ENCODE measurements at places on chromosomes 6 and 20. TPM values are rescaled to one million over a fixed set of nuclear protein-coding genes. Genes with fewer than 3 reads are reported as not detected.

DNA sequence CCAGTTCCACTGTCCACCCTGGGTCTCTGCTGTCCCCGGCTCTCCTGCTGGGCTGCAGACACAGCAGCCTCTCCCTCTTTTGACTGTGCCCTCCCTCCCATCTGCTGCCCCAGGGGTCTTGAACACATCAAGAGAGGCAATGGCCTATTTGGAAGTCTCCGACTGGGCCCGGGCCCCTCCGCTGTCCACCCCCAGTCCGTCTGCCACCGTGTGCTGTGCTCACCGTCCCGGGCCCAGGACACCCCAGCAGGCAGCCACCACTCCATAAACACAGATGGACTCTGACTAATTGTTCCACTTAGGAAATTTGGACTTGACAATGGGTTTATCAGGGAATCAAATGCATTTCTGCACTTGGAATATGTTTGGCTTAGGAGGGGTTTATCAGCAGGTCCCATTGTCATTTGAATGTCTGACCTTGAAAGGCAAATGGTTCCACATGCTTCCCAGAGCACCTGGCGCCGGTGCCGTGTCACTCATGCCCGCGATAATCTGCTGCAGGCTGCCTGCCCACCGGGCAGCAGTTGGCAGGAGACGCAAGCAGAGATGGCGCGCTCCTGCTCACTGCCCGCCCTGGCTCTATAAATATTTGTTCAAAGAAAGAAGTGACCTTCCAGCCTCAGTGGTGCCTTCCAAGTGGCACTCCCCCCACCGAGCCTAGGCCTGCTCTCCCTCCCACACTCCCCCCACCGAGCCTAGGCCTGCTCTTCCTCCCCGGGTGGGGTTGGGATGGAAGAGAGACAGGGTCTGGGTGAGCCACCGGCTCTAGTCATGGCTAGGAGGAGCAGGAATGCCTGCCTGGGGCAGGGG lies 18.8 kb upstream of the FRMD1 start:
- no peak for DNase-seq

DNA sequence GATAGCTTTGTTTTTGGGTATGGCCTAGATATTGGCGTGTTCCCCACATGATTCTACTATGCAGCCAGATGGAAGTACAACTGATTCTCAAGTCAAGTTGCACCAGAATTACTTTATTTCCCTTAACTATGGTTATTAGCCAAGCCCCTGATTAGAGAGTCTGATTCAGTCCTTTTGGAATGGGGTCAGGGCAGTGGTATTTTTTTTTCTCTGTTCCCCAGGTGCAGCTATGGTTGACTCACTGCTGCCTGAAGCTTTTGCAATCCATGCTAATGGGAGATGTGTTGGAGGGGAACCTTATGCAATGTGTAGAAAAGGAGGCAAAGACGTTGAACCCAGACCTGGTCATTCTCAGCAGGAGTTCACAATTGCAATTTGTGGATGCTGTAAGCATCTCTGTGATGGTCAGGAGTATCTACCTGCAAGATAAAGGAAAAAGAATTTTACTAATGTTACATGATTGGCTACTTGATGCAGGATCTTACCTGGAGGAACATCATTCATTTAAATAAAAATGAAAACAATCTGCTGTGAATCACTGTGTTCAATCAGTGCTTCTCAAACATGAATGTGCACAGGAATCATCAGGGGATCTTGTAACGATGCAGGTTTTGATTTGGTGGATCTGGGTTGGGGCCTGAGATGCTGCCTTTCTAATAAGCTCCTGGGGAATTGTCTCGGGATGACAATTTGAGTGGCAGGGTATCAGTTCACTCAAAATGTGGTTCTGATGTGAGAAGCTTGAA lies 49.4 kb downstream of the PFDN4 start:
- DNase-seq: no peak

- no peak for DNase-seq
Observed at GRCh38 chr20:10653599-10654249, 20.1 kb downstream of the JAG1 start.

DNA sequence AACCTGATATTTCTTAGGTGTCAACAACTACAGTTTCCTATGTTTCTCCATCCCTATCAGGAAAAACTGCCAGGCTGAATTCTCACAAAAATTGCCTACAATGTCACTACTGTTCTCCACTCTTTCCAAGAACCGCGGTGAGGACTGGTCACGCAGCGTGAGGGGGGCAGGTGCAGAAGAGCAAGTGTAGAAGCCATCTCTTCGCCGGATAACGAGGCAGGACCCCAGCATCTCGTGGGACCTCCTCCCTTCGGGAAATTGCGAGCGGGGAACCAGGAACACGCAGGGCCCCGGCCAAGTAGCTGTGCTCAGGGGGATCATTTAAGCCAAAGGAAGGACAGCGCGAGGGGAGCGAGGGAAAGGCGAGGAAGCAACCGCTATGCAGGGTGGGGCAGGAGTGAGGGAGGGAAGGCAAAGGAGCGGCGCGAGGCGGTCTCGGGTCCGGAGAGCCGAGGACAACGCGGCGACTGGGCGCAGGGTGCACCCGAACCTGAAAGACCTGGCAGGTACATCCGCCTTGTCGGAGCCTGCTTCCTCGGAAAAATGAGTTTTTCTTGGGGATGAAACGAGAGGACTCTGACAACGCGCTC lies 559 bp downstream of the APMAP start:
- peak; percentile 35 for DNase-seq

- no peak for DNase-seq
Observed at GRCh38 chr20:58677808-58678207, 14.8 kb upstream of the NPEPL1 start.

DNA sequence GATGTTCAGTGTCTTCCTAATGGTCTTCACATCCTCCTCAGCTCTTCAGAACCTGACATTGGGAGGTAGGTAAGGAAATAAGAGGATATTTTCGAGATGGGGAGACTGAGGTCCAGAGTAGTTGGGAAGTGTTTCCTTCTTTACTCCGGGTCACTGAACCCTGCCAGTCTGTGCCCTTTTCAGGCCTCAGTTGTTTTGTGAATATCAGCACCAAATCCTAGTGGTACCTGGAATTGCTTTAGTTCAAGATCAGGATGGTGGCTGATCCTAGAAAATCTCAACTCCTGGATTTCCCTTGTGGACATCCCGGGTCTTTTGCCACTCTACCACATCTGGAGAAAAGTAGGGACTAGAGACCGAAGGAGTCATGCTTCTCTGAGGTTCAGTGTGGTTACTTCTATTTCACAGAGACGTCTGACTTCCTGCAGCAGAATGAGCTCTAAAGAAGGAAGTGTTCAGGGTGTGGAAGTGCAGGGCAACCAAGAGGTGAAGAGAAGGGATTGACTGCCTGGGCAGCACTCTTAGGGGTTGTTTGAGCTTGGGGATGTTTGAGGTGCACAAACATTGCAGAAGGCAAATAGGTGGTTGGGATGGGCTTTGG lies 995 bp downstream of the STK4 start:
- peak; percentile 37 for DNase-seq

GRCh38 chr6:52820198-52820597 lies 16.6 kb upstream of the GSTA1 start:
- DNase-seq: no peak

GRCh38 chr6:403659-404655 lies 12.4 kb downstream of the IRF4 start:
- DNase-seq: peak; percentile 54

DNA sequence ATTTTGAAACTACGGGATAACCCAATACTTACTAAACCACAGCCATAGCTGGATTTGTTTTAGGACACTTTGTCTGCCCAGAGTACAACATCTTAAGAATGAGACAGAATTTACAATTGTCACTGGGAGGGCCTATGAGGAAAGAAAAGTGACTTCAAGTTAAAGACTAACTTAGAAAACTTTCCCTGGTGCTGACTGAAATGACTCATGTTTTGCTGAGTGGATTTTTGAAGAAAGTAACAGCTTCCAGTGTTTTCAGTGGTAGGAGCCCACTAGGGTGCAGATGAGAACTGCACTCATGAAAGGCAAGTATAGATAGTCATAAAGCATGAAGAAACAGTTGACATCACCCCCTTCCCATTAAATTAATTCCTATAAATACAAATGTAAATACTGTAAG lies 988.2 kb upstream of the MAP3K7 start:
- no peak for DNase-seq

DNA sequence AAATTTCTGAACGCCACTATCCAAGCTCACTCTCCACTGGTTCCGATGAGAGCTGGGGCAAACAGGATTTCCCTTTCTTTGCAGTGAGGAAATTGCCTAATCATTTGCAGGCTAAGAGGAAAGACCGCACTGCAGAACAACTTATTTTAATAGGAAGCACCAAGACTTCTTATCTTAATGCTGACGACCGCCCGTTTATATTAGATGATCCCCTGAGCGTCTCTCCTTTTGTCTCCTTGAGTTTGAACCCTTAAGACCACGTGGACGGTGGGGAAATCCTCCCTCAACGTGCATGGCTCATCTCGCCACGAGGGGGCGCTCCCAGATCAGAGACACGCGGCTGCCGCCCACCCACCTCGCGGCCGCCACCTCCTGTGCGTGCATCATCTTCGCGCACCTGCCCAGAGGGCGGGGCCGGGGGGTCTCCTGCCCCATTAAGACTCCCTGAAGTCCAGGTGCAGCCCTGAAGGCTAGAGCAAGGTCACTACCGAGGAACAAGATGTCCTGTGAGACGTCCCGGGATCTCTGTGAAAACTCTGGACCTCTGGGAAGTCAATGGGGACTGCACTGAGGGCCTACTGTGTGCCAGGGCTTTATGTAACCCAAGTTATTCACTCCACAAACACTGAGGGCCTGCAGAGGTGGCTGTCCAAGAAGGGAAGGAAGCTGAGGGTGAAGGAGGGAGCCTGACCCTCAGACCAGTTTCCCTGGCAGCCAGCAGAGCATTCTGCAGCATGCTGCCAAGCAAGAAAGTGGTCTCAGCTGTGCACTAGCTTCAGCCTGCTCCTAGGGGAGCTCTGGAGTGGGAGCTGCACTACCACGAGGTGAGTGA lies 28.1 kb downstream of the PDYN start:
- DNase-seq: peak; percentile 84

GRCh38 chr6:3119040-3119723 lies 671 bp downstream of the BPHL start:
- no peak for DNase-seq

GRCh38 chr6:39898625-39899024 lies 35.6 kb downstream of the MOCS1 start:
- DNase-seq: no peak

- no peak for DNase-seq
Observed at GRCh38 chr20:23050076-23050838, 785 bp upstream of the THBD start.

UCKL1 gene
- total RNA-seq: 27.9 TPM

HSPA12B gene
- not detected for total RNA-seq

PLEKHG1 gene
- 25.0 TPM for total RNA-seq

CFAP206 gene
- total RNA-seq: not detected

TRERF1 gene
- total RNA-seq: 43.0 TPM

TCF15 gene
- total RNA-seq: not detected

RAMACL gene
- 1.4 TPM for total RNA-seq

LPIN3 gene
- 2.5 TPM for total RNA-seq

C6orf132 gene
- total RNA-seq: 0.26 TPM
